Retina (tissue), 1 donor: ENCODE measurements at places on chromosomes 11 and 22.
A peak's percentile ranks its signal among the peaks of the same experiment; 100 is the strongest.

GRCh38 chr11:126335463-126335760, 20.1 kb upstream of the ST3GAL4 start:
- no peak for DNase-seq

DNA sequence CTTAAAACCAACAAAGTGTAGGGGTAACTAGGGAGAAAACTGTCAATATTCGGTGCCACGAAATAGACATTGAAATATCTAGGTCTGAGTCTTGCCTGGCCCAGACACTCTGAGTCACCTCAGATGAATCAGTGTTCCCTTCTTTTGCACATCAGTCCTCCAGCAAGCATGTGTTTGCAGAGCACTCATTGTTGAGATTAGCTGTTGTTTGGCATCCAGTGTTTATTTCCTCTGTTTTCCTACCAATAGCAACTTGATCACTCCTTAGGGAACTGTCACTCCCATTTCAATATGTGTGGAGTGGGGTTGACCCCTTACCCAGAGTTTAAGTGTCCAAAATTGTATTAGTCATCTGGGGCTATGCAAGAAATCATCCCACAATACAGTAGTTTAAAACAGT, 4.7 kb upstream of the ASCC2 start:
- DNase-seq, result no peak

GRCh38 chr22:22154040-22154439, 90.5 kb upstream of the VPREB1 start:
- no peak for DNase-seq

GRCh38 chr22:22546490-22546889, 12.6 kb downstream of the PRAME start:
- DNase-seq, result no peak

DNA sequence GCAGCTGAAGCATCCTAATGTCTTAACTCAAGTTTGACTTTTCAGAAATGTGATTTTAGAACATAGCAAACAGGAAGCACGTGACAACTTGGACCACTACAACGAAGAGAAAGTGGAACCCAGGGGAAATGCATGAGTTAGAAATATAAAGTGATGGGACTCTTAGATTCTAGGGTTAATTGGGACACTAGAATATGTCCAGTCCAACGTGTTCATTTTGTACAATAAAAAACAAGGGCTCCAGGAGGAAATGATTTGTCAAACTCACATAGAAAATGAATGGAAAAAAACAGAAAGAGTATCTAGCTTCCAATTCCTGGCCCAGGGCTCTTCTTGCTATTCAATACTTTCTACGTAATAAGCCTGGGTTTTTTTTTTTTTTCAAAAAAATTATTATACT, 30.7 kb downstream of the TIMP3 start:
- no peak for DNase-seq

DNA sequence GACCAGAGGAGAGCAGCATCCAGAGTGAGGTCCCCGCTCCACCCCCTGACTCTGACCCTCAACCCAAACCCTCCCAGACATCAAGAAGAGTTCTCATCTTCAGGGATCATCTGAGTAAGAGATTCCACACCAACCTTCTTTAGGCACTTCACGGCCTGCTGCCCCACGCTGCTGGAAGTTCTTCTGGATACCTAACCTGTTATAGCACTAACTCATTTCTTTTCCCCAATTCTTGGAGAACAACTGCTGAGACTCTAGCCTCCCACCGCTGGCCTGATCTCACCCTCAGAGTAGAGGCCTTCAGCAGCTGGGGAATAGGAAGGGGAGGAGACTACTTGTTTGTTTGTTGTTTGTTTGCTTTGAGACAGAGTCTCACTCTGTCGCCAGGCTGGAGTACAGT, 7.3 kb downstream of the TMPRSS13 start:
- DNase-seq, result no peak

DNA sequence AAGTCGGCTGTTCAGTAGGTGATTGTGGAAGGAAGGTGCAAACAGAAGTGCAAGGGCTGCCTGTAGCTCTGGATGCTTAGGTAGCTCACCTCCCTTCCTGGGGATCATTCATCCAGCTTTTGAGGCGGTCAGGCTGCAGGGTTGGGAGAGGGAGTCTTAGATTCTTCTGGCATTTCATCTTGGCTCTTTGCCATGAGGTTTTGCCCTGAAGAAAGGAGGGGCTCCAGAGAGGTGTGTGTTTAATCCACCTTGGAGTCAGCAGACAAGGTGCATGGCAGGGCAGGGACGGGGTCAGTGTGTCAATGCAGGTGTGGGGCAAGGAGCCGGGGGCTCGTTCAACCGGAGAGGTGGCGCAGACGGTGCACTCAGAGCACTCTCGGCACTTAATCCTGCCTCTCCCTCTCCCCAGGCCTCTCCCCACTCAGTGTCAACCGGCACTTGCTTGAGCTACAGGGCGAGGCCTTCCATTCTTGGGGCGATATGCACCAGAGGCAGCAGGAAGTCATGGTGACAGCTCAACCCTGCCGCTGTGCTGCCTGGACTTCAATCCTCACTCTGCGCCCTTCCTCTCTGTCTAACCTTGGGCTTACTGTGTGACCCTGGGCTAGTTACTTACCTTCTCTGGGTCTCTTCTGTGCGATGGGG, 7.2 kb downstream of the ADAMTS15 start:
- no peak for DNase-seq

DNA sequence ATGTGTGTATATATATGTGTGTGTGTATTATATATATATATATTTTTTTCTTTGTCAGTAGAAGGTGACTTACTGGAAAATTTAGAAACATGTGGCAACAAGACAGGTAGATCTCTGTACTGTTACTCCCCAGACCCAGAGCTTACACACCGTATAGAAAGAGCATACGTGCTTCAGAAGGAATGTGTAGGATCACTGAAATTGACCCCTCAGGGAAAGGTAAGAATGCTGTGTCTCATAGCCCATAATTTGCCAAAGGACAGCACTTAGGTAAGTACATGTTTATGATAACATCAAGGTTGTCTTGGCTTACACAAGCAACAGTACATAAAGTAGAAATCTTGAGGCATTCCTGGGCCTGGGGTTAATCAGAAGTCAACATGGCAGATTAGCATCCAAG, 54.2 kb upstream of the PDE3B start:
- DNase-seq, result no peak

DNA sequence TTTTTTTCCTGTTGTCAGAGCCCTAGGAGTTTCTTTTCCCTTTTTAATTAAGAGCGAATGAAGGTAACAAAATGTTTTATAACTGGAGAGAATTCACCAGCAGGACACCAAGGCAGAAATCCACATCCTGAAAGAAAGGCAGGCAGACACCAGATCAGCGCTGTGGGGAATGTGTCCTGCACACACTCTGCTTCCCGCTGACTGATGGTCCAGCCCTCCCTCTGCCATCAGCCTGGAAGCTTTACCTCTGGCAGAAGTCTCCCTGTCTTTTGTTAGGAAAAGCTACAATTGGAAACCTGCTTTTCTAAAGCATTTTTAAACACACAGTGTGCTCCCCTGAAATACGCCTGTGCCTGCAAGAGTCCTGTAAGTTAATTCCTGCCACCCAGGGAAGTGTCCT, 638.5 kb downstream of the NTM start:
- DNase-seq, result peak; percentile 30

DNA sequence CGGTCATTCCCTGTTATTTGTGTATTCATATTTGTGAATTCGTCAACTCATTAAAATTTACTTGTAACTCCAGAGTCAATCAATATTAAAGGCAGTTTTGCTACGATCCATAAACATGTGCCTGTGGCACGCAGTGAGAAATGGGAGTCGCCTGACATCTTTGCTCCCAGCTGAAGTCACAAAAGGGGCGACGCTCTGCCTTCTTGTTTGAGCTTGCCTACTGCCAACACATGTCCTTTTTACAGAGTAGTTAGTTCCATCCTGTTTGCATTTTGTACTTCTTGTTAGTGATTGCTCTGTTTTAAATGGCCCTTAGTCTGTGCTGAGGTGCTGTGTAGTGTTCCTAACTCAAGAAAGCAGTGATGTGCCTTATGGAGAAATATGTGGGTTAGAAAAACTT, 305.3 kb downstream of the ETS1 start:
- no peak for DNase-seq

- no peak for DNase-seq
These were observed 35.5 kb downstream of the RNF141 start for GRCh38 chr11:10505278-10506007.

DNA sequence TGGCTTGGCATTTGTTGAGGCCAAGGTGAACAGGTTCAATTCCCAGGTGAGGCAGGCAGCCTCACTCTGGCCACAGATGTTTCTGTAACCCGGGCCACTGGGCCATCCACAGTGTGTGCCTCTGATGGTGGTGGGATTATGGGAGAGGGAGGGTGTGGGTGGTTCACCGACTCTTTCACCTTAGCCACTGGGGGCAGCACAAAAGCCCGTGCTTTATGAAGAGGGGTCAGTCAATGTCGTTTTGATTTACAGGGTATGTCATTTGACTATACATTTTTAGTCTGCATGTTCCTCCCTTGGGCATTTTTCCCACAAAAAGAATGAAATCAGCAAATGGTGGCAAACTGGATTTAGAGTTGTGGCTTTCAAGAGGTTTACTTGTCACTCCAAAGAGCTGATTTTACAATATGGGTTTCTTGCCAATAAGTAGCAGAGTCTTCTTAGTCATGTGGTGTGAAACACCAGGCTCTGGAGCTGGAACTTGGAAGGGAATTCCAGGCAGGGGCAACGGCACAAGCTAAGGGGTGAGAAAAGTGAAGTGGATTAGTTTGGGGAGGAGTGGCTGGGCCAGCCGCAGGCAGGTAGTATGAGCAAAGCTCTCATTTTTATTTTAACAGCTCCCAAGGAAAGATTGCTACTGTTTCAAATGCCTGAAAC, 217.8 kb upstream of the ZBED5 start:
- DNase-seq, result peak; percentile 24

GRCh38 chr11:125313271-125314219, 149.0 kb downstream of the PKNOX2 start:
- no peak for DNase-seq

DNA sequence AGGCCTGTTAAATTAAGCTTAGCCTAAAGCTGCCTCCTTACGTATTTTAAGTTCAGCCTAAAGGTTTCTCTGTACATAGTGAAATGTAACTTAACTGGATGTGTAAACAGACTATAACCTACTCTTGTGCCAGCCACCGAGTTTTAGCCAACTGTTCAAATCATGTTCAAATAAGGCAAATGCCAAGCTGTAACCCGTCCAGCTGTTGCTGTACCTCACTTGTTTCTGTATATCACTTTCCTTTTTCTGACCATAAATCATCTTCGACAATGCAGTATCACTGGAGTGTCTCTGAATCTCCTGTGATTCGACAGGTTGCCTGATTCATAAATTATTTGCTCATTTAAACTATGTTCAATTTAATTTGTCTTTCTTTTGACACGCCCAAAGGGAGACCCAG, 4.0 kb upstream of the PLAAT5 start:
- no peak for DNase-seq

GRCh38 chr11:111540114-111540936, at the start of gene LAYN:
LAYN (plus strand) TSS chr11:111540720; CDS start chr11:111540844, 124 bp downstream.
- DNase-seq, result peak; percentile 79

DNA sequence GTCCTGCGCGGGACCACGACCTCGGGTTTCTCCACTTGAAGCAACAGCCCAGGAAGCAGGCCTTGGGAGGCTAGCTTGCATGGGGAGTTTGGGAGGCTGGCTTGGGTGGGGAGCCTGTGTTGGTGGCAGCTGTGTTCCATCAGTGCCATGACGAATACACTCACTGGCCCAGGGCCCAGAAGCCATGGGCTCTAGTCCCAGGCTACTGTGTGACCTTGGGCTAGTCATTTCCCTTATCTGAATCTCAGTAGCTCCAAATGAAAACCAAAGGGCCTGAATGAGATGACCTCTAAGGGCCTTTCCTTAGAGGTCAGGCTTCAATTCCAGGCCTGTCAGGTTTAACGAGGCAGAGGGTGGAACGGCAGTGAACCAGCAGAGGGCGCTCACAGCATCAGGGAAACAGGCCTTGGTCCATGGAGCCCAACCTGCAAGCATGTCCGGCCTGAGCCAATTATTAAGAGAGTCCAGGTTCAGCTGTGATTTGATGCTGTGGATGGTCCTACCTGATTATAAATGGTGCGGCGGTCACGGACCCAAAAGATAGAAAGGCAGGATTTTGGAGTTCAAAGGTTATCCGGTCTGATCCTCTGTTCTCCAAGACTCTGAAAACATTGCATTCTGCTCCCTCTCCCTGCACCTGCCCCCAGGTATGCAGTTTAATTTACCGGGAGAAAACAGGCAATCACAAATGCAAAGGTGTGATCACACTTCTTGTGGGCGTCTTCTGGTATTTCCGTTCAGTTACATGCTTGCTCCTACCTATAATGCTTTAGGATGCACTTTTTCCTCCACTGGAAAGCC, 15.9 kb downstream of the PTPN5 start:
- DNase-seq, result peak; percentile 50

- no peak for DNase-seq
These were observed 83.0 kb upstream of the YWHAH start for GRCh38 chr22:31861226-31861840.

DNA sequence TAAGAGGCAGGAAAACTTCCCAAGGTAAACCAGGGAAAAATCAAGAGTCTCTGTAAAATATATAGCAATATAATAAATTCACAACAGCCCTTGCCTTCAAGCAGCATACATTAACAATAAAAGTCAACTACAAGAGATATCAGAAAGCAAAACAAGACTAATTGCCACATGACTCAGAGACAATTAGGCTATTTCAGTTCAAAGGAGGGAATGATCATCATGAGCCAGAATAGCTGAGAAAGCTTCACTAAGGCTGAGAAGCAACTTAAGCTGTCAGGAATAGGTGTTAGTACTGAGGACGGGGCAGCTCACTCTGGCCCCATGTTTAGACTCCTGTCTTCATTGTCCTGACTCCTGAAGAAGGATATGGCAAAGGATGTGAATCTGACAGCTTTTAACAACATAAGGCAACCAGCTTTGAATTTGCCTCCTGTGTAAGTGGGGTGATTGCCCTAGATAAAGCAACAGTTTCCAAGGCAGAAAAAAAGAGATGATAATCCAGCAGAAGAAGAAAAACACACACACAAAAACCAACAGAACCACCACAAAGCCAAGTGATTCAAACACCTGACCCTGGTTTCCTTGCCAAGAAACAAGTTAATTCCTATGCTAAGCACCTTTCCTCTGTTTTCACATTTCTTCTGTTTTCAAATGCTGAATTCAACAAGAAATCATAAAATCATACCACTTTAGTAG, 60.8 kb downstream of the SIK3 start:
- DNase-seq, result no peak

GRCh38 chr22:24302591-24302990, 32.0 kb downstream of the SPECC1L start:
- no peak for DNase-seq

DNA sequence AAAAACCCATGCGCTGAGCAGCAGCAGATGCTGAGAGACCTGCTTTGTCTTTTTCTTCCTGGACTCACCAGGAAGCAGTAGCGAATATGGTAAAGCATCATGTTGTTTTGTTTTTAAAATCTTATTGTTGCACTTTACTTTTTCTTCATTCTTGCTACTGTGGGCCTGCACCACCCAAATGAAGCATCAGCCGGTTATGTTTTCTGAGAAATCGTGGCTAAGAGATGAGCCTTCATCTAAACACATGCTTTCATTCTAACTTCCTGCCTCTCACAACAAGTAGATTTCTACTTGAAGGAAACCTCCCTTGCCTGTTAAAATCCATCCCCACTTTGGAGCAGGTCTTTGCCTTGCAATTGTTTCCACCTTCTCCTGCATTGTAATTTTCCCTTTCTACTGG, 1025.9 kb downstream of the NTM start:
- no peak for DNase-seq
